HL-60 (cell line): ENCODE measurements at places on chromosomes 6 and 20.

- no peak for DNase-seq
These were observed 14.6 kb upstream of the IFT52 start for GRCh38 chr20:43576108-43576507.

DNA sequence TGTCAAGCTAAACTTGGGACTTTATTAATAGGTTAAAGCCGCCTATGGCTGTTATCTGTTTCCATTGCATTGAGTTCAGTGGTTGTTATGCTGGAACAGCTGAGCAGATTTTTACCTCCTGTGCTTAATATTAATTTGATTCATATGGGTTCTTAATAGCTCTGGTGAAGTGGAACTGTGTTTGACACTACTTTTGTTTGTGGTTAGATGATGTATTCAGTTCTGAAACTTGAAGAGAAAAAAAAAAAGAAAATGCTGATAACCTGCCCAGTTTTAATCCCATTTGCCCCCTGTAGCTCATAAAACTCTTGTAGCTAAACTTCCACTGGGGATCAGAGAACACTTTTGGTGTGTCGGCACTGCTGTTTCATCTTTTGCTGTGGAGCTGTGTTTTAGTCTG, 117.8 kb downstream of the ZDHHC14 start:
- no peak for DNase-seq

DNA sequence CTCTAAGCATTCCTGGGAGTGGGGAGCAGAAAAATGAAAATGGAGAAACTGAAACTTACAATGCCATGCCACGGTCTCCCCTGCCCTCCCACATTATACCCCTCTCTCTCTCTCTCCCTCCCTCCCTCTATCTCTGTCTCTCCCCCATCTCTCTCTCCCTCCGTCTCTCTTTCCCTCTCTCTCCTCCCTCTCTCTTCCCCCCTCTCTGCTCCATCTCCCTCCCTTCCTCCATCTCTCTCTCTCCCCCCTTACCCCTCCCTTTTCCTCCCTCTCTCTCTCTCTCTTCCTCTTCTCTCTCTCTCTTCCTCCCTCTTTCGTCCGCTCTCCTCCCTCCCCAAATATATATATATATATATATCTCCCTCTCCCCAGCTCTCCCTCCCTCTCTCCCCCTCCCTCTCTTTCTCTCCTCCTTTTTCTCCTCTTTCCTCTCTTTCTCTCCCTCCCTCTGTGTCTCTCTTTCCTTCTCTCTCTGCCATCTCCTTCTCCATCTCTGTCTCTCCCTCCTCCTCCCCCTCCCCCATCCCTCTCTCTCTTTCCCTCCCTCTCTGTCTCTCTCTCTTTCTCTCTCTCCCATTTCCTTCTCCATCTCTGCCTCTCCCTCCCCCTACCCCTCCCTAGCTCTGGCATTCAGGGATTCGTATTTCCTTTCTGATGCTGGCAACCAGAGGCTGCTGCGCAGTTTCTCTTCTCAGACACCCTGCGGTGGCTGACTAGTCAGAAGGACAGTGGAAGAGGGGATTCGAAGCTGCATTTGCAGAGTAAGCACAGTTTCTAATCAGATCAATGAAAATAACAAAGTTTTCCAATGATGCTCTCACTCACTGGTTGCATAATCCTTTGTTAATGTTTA, 13.9 kb upstream of the VAPB start:
- no peak for DNase-seq

DNA sequence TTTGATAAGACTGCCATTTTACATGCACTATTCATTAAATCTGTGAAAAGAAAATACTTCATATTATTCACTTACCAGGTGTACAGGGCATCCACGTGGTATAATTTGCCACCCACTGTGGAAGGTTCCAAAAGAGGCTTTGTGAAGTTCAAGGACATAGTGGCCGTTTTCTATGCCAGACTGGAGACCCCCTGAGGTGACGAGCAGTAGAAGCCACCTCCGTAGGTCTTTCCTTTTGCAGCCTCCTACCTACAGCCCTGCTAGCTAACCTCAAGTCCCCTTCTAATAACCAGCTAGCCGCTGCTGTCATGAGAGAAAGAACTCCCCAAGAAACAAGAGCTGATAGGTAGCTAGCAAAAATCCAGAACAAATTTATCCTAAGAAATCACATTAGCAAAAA, 110.5 kb downstream of the ARHGAP18 start:
- DNase-seq: no peak

GRCh38 chr6:10977231-10977968, 66.7 kb downstream of the ELOVL2 start:
- DNase-seq: no peak

- no peak for DNase-seq
These were observed 34.9 kb downstream of the C20orf203 start for GRCh38 chr20:32638848-32639247.

DNA sequence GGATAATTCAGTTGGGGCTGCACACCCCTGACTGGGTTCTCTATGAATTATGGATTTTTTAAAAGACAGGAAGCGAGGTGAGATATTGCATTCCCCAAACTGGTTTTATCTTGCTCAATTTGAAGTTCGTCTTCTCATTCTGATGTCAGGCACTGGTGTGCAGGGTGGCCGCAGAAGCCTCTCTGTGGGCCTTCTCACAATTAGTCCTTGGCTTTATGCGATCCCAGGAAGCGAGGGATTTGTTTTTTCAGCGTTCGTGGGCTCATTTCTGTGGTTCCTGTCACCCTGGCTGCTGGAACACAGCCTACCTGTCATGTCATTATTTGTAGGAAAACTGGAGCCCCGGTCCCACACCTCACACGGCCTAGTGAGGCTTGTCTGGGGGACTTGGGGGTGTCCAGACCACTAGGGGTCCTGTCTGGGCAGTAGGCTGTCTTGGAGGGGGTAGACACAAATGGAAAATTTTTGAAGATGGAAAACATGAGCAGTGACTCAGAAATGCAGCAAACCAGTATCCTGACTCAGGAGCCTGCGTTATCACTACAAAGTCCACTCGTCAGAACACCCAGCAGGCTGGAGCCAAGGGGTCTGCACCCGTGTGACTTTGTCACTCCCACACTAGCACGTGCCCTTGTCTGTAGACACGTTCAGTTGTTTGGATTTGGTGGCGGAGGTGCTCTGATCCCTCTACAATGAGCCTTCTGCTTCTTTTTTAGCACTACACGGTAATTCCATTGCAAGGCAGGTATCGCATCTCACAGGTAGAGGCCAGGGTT, 42.2 kb downstream of the GNAS-AS1 start:
- DNase-seq: no peak

DNA sequence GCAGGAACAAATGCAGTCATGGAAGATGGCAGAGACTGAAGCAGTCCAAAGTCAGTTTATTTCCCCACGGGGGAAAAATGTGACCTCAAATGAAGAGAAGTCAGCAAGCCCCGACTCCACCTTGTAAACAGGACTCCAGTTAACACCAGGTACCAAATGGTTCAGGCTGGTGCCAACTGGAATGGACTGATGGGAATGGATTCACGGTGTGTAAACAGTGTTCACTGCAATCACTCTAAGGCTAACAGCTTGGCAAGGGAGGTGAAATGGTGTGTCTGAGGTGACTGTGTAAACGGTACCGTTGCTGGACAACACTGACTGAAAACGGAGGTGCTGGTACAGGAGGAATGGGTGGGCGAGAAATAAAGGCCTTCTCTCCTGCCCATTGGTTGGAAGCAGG, 12.0 kb downstream of the PLAGL2 start:
- no peak for DNase-seq

GRCh38 chr20:13611611-13612125, 27.1 kb downstream of the TASP1 start:
- DNase-seq: no peak

GRCh38 chr6:53795340-53795701, 516 bp downstream of the LRRC1 start:
- no peak for DNase-seq

DNA sequence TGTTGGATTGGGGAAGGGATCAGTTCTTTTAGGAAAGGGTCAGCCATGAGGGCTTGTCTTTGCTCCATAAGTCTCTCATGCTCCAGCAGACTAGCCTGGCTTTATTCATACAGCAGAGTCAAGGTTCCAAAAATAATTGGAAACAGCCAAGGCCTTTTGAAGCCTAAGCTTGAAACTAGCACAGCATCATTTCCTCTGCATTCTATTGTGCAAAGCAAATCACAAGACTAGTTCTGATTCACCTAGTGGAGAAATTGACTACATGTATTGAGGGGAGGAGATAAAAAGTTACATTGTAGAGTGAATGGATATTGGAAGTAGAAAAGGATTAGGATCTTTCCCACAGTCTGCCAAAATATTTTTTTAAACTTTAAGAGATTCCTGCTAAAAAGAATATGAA, 159.3 kb upstream of the PLCB4 start:
- no peak for DNase-seq

DNA sequence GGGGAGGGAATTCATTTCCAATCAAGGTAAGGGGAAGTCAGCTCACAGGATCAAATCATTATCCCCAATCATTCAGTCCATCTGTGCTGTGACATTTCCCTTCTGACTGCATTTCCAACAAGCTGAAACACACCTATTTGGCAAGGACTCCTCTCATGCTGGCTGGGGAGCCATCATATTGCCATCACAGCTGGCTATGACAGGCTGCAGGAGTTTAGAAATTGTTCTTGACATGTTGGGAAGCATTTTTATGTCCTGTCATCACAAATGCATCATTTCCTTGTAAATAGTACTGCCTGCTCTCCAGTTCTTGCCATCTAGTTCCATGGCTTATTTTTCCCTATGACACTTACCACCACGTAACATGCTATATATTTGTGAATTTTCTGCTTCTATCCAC, 113.9 kb upstream of the TMEM170B start:
- DNase-seq: no peak
